ENCODE measurements at places on chromosomes 11 and 22.

- no peak for DNase-seq
Observed at GRCh38 chr22:27719036-27719347, 82.6 kb downstream of the MN1 start.

DNA sequence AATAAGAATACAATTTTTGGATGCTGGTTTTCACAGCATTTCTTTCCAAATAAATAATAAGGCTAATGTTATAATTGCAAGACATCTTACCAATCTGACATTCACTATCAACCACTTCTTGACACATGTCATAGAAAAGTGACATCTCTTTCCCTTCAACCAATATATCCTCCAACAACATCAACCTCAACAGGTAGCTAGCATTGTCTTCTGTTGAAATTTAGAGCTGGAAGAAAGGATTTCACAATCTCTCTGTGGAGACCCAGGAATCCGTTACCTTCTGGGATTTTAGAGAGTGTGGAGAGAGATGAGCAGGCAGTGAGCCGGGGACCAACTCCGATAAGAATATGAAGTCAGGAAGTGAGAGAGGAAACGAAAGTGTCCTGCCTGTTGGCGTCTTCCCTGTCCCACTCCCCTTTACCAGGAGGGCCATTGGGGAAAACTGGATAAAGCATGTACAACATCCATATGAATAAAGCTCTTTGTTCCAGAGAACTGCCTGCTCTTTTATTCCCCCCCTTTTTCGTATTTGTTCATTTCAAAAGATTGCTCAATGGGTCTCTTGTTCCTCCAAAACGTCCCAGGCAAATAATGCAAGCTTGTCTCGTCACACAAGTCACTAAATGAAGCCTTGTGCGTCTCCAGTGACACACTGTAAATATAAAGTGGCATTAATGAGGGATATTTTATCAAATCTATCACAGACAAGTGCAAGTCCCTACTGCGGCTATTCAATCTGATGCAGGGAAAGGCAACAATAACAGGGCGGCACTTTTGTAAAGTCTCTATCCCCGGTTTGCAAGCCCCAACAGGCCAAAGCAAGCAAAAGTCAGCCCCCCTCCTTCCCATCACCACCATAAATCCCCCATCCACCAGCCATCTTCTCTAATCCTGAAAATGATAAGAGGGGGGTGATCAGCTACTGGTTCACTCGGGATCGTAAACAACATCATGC is 3.4 kb downstream of the CADM1 start:
- no peak for DNase-seq

DNA sequence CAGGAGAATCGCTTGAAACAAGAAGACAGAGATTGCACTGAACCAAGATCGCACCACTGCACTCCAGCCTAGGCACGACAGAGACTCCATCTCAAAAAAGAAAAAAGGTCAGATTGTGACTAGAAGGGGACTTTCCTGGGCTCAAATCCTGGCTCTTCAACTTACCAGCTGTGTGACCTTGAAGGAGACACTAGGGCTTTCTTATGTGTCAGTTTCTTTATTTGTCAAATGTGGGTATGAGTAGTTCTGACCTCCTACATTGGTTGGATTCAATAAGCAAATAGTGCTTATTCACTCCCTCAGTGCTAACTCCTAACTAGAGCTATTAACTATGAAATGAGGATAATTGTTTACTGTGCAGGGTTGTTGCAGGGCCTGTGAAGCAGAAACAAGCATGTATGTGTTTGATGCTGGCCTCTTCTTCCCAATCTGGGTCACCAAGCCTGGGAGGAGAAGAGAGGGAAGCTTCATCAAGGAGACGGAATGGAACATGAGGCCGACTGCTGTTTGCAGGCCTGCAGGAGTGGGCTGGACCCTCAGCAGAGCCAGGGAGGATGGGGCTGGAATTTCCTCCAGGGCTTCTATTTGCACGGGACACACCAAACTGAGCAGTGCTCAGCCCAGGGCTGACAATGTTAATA is 22.5 kb downstream of the RHOD start:
- DNase-seq = no peak

GRCh38 chr22:41511521-41511968 is 32.7 kb downstream of the POLR3H start:
- no peak for DNase-seq

GRCh38 chr22:41828516-41828915 is 4.4 kb upstream of the SREBF2 start:
- no peak for DNase-seq

DNA sequence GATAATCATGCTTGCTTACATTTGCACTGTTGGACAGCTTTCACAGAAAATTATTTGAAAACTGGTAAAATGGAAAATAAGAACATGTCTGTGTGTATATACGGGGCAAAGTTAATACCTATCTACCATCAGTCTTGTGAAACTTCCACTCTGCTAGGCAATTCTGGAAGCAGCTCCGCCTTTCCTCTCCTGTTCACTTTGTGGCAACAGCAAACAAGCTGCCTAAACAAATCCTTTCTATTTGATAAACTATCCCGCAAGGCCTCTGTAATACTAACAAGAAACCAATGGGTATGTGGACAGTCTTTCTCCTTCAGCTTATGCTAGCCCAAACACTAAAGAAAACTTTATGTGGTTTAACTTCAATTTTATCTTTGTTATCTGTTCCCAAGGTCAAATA is 39.2 kb upstream of the RAPSN start:
- no peak for DNase-seq

DNA sequence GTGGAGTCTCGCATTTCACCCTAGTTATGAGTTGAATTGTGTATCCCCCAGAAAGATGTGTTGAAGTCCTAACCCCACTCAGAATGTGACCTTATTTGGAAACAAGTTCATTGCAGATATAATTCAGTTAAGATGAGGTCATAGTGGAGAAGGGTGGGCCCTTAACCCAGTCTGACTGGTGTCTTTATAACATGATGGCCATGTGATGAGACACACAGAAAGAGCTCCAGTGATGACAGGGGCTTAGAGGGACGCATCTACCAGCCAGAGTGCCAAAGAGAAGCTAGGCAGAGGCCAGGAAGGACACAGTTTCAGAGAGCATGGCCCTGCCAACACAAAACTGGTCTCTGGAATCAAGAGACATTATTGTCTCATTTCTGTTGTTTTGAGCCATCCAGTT is 50.3 kb downstream of the LARGE1 start:
- no peak for DNase-seq

- peak; percentile 43 for DNase-seq
Observed at GRCh38 chr11:16809886-16810668, 71.6 kb downstream of the C11orf58 start.

DNA sequence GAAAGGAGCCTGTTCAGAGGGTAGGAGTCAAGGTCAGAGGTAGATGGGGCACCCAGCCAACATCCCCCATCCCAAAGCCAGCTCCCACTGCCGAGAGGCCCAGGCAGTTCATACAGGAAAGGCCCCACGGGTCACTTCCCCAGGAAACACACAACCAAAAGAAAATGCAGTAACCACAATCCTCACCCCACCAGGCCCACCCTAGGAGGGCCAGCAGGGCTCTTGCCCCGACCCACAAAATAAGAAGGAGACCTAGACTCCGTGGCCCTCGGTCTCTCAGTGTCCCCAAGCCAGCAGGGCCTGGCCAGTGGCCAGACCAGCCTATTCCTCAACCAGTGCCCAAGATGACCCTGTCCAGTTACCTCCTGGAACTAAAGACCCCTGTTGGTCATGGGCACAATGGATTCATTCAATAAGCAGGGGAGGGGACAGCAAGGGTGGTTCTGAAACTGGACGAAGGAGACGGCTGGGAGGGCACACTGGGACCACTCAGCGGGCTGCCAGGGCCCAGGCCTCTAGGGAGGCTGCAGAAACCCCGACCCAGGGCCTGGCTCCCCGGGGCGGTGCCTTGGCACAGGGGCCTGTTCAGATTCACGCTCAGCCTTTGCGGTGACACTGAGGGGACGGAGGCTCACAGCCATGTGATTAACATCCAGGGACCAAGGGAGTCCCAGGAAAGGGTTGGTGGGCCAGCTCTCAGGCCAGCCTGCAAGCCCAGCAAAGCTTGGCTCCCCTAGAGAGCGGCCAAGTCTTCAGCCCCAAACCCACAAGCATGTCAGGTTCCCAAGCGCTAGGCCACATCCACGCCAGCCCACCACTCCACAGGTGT is 5.5 kb downstream of the RAB3IL1 start:
- no peak for DNase-seq

GRCh38 chr11:61120706-61121191 is 18.5 kb downstream of the CD5 start:
- DNase-seq = no peak

DNA sequence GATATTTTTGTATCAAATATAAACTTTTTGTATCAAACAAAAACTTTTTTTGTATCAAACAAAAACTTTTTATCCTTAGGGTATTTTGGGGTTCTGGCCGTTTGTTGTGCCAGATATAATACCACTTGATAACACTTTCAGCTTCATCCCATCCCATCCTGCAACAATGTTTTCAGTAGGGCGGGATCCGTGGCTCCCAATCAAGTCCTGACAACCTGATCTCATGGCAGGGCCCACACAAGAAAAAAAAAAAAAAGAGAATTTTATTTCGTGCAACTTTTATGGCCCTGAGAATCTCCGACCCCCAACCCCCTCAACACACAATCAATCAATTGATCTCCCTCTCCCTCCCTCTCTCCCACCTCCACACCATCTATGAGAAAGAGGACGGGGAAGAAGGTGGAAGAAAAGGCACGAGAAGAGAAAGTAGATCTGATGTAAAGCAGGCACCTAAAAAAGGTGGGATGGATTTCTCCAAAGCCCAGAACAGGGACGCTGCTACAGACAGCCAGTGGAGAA is 4749.6 kb upstream of the OR11H1 start:
- no peak for DNase-seq

DNA sequence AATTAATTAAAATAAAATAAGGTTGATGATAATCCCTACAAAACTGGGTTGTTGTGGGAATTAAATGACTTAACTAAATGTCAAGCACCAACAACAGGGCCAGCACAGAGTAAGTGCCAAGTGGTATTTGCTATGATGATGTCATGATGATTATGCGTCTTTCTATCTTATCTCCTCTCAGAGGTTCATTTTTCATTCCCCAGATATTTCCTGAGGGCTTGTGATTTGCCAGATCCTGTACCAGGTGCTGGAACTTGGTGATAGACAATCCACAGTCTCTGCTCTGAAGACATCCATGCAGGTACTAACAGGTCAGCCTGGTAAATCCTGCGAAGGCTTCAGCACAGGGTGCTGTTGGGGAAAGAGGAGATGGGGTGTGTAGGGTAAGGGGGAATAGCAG is 8.1 kb upstream of the MYH9 start:
- no peak for DNase-seq

DNA sequence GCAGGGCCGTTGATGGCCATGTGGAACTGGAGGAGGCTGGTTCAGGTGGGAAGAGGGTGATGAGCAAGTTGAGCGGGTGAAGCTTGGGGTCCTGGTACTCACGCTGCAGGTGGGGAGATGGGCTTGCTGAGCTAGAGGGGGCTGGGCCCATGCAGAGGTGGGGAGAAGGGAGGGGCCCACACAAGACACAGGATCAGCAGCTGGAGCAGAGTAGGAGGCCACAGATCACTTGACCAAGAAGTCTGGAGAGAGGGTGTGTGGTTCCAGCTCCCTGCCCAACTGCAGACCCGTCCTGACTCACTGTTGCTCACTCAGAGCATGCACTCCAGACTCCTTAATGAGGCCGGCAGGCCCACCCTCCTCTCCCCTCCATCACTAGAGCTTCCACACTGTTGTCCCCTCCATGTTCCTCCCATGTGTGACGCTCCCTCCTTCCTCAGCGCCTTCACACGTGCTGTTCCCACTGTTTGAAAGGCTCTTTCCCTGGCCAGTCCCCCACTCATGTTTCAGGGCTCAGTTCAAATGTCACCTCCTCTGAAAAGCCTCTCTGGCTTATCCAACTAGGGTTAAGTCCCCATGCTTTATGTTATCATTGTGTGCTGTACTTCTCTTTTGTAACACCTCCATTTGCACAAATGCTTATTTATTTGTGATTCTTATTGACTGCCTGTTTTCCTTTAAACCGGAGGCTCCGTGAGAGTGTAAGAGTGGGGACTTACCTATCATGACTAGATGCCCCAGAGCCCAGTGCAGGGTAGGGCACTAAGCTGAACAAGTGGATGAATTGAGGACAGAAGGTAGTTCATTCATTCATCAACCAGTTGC is 2.3 kb downstream of the CCDC86 start:
- no peak for DNase-seq

GRCh38 chr22:19554834-19555404 is 30.7 kb upstream of the CLDN5 start:
- DNase-seq = no peak

- no peak for DNase-seq
Observed at GRCh38 chr22:40572976-40573375, 63.5 kb downstream of the MRTFA start.

DNA sequence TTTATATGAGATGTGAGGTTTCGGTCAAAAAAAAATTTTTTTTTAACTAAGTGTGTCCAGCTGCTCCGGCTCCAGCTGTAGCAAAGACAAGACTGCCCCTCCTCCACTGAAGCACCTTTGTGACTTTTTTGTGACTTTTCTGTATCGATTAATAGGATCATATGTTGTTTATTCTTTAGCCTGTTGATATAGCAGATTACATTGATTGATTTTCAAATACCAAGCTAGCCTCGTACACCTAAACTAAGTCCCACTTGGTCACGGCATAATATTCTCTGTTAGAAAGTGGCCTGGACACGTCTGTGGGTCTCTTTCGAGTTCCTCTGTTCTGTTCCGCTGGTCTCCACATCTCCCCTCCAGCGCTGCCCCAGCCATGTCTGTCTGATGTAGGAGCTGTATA is 126.8 kb downstream of the IGLL1 start:
- no peak for DNase-seq

GRCh38 chr11:61632096-61632495 is 48.1 kb upstream of the DAGLA start:
- DNase-seq = no peak

- no peak for DNase-seq
Observed at GRCh38 chr22:45718391-45718790, 46.8 kb downstream of the ATXN10 start.

- DNase-seq = no peak
Observed at GRCh38 chr11:63560506-63561180, 2.5 kb downstream of the PLAAT2 start.

- no peak for DNase-seq
Observed at GRCh38 chr11:79417069-79417920, 23.5 kb downstream of the TENM4 start.

DNA sequence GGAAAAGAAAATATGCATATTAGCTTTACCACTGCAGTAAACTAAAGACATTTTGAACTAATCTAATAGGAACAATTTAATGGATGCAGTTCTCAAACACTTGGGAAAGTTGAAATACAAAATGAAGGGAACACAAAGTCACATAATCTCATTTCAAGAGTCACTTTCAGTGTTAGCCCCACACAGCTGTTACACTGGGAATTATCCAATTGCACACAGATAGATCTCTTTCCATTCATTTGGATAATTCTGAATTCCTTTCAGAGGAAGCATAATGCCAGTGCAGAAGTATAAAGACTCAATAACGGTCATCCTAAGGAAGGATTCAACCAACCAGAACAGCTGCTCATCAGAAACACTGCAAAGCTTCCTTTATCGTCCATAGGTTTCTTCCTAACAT is 173.3 kb downstream of the GRIA4 start:
- DNase-seq = no peak

- no peak for DNase-seq
Observed at GRCh38 chr22:45884201-45885062, 92.5 kb downstream of the WNT7B start.

- peak; percentile 76 for DNase-seq
Observed at GRCh38 chr22:24325105-24325757, 54.6 kb downstream of the SPECC1L start.
